KBM-7 (cell line): ENCODE measurements at places on chromosomes 1 and 21.
A peak's percentile ranks its signal among the peaks of the same experiment; 100 is the strongest.

DNA sequence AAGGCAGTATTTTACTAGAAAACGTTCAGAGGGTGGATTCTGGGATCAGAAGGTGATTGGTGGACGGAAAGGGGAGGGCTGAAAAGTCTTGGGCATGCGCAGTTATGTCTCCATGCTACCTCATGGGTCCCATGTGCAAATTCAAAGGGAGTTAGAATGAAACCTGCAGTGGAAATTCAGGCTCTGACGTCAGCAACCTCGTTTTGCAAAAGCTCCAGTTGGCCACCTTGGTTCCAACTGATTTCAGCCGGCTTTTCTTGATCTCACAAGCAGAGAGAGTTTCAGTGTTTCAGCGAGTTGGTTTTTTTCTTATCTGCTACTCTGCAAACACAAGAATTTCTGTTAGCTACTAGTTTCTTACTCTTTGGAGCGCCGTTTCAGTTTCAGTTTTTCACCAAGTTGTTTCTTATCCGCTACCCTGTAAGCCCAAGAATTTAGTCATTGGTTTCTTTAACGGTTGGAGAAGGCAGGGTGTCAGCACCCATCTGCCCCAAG lies 69.8 kb upstream of the PGBD5 start:
- no peak for DNase-seq

DNA sequence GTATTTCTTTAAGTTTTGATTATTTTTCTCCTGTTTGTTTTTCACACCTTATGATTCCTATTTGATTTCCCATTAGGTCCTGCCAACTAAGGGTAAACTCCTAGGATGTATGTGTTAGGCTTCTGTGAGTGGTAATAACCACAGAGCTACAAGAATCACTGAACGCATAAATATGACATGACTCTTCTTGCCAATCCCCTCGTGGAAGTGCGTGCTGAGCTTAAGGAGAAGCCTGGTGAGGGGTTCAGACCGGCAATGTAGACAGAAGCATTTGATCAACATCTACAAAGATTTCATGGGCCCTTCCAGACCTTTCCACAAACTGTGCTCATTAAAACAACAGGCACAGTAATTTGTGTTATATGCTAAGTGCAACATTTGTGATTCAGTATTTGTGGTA lies 273.8 kb upstream of the SNX7 start:
- DNase-seq = no peak

DNA sequence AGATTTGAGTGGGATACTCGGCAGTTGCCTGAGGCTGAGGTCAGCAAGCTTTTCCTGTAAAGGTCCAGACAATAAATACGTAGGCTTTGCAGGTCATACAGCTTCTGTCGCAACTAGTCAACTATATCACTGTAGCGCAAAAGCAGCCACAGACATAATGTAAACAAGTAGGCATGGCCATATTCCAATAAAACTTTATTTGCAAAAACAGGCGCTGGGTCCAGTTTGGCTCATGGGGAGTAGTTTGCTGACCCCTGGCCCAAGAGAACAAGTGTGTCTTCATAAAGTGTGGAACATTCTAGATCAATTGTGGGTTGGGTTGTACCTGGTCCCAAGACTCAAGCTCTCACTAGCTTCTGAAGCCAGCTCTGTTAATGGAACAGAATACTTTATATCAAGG lies 78.8 kb downstream of the MIS18A start:
- DNase-seq = no peak

DNA sequence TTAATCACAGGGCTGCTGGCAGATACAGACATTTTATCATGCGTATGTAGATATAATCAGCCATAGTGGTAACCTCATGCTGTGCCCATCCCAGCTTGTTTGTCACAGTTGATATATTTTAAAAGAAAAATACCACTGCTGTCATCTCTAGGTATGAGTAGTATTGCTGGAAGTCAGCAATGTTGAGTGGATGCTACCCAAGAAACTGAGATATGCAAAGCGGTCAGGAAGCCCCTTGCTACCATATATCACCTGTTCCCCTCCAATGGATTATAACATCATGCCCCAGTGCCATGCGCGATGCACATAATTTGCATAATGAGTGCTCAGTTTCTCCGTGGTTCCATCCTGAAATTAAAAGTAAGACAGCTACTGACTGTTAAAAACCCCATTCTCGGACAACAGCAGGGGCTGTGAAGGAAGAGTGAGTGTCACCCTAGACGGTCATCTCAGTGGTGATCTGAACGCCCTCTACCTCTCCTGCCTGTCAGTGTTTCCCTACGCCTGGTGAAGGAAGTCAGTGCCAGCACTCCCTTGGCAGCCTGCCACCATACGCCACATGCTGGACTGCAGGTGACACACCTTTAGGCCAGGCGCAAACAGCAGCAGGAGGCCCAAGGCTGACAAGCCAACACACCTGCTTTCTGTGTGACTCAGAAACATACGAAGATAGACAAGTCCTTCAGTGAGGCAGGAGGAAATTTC lies 2.7 kb downstream of the IL10RB start:
- DNase-seq = no peak

- no peak for DNase-seq
These were observed 23.8 kb downstream of the HSD3B2 start for GRCh38 chr1:119438761-119439160.

GRCh38 chr1:53476579-53476978 lies 17.4 kb downstream of the DMRTB1 start:
- no peak for DNase-seq

DNA sequence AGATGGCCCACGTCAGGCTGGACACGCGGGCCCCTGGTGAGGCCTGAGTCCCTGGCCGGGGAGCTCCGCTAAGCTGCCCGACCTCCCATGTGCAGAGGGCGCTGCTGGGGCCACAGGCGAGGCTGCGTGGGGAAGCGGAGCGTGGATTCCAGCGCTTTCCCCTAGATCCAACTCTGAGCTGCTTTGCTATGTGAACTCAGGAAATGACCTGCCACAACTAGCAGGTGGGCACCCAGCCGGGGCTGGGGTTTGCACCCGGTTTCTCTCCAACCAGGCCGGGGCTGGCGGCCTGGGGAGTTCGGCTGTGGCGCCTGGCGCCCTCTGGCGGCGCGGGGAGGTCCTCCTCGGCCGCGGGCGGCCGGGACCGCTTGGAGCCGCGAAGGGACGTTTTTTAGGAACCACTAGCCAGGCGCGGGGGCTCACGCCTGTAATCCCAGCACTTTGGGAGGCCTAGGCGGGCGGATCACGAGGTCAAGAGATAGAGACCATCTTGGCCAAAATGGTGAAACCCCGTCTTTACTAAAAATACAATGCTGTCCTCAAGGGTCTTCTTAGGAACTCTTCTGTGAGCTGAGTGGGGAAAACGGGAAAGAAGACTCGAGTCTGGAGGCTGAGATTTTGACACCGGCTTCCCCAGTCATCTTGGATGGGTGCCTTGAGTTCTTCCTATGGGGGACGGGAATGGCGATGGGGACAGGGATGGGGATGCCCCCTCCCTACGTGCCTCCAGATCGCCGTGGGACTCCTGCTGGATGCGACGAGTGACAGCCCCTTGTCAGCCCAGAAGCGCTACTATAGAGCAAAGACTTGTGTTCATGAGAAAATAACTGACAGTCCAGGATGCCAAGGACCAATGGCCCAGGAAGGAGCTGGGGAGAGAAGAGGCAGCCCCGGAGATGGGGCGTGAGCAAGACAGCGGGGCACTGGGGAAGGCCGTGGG lies 12.6 kb downstream of the PYCR2 start:
- DNase-seq = no peak

GRCh38 chr1:60448850-60449249 lies 375.3 kb upstream of the C1orf87 start:
- no peak for DNase-seq

DNA sequence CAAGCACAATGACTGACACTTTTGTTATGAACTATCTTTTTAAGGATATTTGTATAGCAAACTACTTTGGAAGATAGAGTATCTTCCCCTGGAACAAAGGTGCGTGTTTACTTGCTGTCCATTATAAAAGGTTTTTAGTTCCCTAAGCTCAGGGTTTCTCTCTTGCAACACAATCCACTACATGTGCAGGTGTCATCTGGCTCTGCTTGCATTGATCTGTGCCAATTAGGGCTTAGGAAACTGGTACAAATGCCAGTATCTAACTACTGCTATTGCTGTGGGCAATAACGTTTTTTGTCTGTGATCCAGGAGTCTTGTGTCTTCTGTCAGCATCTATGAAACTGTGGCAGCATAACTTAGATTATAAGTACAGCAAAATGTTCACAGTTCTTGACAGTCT lies 68.3 kb upstream of the ABCD3 start:
- no peak for DNase-seq

DNA sequence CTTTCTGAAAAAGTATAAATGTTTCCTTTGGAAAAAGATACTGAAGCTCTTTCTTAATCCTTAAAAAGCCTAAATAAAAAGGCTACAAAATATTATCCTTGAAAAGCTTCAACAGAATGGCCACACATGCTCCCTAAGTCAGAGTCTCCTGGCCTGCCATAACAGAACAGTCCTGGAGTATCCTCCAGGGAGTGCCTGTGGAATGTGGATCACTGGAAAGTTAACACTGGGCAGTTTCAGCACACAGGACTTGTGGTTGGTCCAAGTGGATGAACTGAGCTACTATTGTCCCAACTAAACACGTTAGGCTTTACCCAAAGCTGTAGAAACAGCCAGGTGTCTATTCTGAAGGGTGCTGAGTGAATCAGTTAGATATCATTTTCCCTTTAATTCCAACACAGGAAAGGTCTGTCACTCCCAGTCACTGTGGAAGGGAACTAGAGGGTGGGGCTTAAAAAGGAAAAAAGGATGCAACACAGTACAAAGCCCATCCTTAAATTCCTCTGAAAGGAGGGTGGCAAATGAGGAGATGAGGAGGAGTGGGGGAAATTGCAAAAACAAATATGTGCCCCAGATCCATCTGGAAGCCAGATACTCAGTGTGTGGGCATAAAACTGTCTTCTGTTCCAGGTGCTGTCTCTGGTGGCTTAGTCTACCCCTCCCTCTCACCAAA lies 196.3 kb upstream of the SPAG17 start:
- DNase-seq = no peak

DNA sequence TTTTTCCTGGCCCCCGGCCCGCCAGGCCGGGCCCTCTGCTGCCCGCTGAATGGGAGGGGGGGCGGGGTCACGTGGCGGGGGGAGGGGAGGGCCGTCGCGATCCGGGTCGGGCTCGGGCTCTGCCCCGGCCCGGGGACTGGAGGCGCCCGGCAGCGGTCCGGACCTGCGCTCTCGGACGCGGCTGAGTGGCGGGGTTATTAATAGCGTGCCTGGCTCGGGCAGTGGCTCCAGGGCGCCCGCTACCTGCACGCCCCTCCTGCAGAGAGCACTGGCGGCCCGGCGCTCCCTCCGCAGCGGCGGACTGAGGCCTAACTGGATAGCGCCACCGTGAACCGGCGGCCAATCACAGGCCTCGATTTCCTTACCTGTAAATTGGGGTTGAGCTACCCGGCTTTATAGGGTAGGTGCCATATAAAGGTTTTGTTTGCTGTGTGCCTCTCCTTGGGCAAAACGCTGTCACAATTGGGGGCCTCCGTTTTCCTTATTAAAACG lies 28.1 kb downstream of the AHDC1 start:
- DNase-seq = no peak

DNA sequence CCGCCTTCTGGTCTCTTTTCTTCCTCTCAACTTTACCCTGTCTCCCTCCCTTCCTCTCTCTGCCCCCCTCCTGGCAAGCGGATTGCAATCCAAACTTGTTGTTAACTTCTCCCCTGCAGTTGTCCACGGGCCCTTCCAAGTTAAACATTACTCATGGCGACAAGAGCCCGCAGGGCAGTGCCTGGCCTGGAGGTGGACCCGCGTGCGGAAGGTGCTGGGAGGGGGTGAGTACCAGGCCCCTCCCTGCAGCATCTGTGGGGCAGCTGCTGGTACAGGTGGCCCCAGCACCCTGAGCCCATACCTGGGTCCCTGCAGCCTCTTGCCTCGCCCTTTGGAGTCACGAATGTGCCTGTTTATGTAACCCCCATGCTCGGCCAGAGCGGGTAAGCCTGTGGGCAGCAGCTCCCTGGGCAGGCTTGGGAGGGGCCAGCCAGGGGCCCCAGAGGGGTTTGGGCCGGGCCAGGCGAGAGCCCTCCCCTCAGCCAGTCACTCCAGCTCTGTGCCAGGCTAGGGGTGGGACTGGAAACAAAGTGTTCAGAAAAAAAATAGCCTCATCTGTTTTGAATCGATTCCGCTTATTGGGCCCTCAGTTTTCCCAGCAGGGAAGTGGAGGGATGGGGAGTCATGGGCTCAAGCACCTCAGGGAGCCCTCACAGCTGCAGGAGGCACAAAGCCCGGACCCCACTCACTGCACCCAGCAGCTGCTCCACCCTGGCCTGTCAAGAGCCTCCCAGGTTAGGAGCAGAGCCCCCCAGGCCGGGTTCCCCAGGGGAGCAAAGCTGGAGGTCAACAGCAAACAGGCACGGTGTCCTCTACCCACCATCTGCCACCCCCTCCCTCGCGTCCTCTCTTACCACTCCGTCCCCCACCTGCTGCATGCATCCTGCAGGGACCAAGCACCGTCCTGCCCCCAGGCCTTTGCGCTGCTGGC lies 14.0 kb upstream of the FAAP20 start:
- DNase-seq = peak; percentile 19

- DNase-seq = peak; percentile 9
These were observed 2.8 kb downstream of the TGFB2 start for GRCh38 chr1:218347723-218348627.

DNA sequence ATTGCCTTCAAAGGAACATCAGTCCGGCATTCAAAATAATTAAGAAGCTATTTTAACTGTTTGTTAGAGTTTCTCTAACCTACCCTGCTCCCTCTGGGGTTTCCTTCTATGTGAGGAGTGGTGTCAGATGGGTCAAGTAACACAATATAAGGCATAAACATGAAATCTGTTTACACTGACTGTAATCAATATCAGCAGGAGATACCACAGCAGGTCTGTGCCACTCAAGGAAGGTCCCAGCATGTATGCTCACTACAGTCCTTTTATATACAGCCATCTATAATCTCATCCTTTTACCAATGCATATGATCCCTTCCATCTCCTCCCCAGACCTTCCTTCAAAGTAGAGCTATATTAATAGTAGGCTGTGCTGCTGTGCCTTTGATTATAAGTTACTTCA lies 25.4 kb downstream of the EEIG2 start:
- no peak for DNase-seq

- DNase-seq = no peak
These were observed 76.7 kb upstream of the VCAM1 start for GRCh38 chr1:100642826-100643225.

DNA sequence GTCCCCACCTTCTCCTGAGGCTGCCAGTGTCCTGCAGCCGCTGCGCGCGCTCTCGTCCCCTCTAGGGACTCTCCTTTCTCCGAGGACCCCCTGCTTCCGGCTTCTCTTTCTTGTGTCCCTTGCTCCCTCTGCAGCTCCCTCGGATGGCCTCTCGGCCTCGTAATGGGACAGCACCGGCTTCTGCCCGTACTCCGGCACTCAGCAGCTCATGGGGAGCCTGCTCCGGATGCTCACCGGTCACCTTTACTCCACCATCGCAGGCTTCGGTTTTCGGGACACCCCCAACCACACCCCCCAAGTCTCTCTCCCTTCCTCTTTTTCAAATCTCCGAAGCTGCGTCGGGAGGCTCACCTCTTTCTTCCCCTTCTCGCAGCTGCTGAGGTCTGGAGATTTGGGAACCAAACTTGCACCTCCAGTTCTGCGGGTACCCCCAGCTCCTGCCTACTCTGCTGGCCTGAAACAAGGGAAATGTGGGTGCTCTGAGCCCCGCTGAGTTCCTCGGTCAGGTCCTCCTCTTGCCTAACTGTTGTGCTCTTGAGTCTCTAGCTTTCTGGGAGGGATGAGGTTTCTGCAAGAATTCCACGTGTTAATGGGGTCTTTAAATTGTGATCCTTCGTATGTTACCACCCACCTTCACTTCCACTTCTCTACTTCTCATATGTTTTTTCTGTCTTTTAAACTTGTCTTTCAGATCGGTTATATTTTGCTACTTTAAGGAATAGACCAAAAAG lies 930 bp downstream of the CDC14A start:
- peak; percentile 77 for DNase-seq
